HT1080 (cell line): ENCODE measurements at places on chromosomes 3 and 15. TPM values are rescaled to one million over a fixed set of nuclear protein-coding genes. Genes with fewer than 3 reads are reported as not detected.

GPR87 gene
- 1.3 and 2.2 TPM in 2 replicates for total RNA-seq

DUOXA1 gene
- total RNA-seq: 0.06 and 0.30 TPM in 2 replicates

LTF gene
- 0.16 and 0.63 TPM in 2 replicates for total RNA-seq

KBTBD12 gene
- total RNA-seq: not detected in 2 replicates

RBMS3 gene
- 9.9 and 19.6 TPM in 2 replicates for total RNA-seq
